ENCODE measurements at places on chromosomes 16 and 17. TPM values are rescaled to one million over a fixed set of nuclear protein-coding genes. Genes with fewer than 3 reads are reported as not detected.

Gene SEPTIN12
- not detected for total RNA-seq

Gene MYH11
- not detected for total RNA-seq

Gene TBC1D3K
- not detected for total RNA-seq

Gene CCL14
- 12.5 TPM for total RNA-seq

Gene INCA1
- 0.54 TPM for total RNA-seq

Gene SLC16A13
- total RNA-seq, result 1.3 TPM

Gene C17orf50
- not detected for total RNA-seq

Gene CFAP52
- not detected for total RNA-seq

Gene PYDC1
- not detected for total RNA-seq

Gene RTN4RL1
- total RNA-seq, result 0.33 TPM

Gene RNF222
- total RNA-seq, result not detected

Gene NPIPA5
- 0.52 TPM for total RNA-seq

Gene PDIA2
- total RNA-seq, result 0.11 TPM

Gene HEATR9
- total RNA-seq, result not detected

Gene CACNG3
- not detected for total RNA-seq

Gene SLC7A6OS
- total RNA-seq, result 11.9 TPM

Gene CSNK2A2
- 27.5 TPM for total RNA-seq

Gene RRAD
- 0.22 TPM for total RNA-seq

Gene ALDOC
- 19.2 TPM for total RNA-seq

Gene EVPLL
- not detected for total RNA-seq

Gene LAT
- 0.43 TPM for total RNA-seq

Gene TNFRSF13B
- total RNA-seq, result not detected

Gene HSD17B2
- 65.4 TPM for total RNA-seq

Gene OR2C1
- 0.11 TPM for total RNA-seq

Gene SSTR5
- 0.77 TPM for total RNA-seq

Gene ARL5C
- total RNA-seq, result not detected

Gene RNU2-1
- total RNA-seq, result not detected

Gene GRB7
- 0.09 TPM for total RNA-seq

Gene KRT15
- total RNA-seq, result under 0.01 TPM
